ENCODE measurements at places on chromosomes 11 and 22.

GRCh38 chr22:49697047-49697446 is 130.6 kb downstream of the BRD1 start:
- DNase-seq = no peak

DNA sequence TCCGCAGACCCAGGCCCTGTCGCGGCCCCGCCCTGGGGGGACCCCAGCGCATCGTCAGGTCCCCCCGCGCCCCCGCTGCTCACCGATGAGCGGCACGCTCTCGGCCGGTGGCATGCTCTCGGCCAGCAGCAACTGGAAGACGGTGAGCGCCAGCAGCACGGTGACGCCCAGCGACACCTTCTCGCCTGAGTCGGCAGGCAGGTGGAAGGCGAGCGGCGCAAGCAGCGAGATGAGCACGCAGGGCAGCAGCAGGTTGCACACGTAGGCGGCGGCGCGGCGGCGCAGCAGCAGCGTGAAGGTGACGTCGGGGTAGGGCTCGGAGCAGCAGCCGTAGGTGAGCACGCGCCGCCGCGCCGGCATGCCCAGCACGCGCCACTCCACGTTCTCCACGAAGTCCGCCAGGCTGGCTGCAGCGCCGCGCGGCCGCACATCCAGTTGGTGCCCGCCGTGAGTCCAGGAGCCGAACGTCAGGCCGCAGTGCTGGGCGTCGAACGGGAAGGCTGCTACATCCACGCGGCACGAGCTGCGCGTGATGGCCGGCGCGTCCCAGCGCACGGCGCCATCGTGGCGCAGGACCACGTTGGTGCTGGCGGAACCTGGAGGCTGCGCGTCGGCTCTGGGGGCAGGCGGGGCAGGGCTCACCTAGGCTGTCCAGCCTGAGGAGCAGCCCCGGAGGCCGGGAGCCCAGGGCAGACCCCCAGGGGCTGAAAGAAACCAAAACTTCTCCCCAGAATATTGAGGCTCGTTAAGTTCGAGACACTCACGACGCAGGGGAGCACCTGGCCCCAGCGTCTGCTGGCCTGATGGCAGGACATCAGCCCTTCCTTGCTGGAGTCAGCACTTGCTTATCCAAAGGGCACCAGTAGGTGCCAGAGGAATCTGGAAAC is 3.8 kb downstream of the CHRNA10 start:
- DNase-seq = no peak

- DNase-seq = no peak
Observed at GRCh38 chr11:119843877-119844276, 114.9 kb upstream of the NECTIN1 start.

GRCh38 chr22:39724390-39724789 is 153.8 kb downstream of the CACNA1I start:
- no peak for DNase-seq

GRCh38 chr11:69703453-69703767 is 412 bp downstream of the FGF19 start:
- DNase-seq = no peak

DNA sequence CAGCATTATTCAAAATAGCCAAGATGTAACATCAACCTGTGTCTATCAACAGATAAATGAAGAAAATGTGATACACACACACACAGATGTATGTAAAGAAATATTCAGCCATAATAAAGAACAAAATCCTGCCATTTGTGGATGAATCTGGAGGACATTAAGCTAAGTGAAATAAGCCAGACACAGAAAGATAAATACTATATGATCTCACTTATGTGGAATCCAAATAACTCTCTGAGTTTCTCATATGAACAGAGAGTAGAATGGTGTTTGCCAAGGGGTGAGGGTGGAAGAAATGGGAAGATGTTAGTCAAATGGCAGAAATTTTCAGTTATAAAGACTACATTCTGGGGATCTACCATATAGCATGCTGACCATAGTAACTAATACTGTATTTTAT is 224.2 kb downstream of the GUCY1A2 start:
- DNase-seq = no peak

- DNase-seq = no peak
Observed at GRCh38 chr11:115244758-115245157, 259.5 kb downstream of the CADM1 start.

DNA sequence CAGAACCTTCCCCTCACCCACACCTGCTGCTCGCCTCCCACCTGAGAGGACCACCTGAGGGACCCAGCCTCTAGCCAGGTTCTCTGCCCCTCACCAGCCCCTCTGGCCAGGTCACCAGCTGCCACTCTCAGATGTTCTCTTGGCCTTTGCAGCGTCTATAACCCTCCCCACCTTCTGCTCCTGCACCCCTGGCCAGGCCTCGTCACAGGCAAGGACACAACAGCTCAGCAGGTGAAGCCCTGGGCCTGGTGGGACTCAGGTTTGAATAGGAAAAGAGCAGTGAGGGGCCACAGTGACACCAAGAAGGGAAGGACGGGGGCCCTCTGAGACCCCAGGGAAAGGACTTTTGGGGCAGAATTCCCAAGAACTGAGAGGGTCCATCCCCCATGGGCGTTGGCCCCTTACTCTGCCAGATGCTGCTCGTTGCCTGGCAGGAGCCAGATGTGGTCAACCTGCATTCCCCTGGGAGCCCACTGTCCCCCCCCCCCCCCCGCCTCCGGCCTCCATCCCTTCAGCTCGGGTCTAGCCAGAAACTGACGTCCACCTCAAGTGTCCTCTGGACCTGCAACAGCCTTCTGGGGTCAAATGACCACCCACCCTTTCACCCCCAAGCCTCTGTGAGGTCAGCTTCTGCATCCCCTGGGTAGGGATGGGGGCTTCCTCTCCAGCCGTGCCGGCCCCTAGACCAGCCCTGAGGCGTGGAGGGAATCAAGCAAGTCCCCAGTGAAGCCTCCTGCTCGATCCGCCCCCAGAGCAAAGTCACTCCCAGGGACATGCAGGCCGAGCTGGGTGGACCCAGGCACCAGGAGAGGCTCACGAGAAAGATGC is 28.7 kb downstream of the SBF1 start:
- no peak for DNase-seq

GRCh38 chr11:47443028-47443700 is 5.8 kb downstream of the RAPSN start:
- DNase-seq = no peak
